ENCODE measurements at places on chromosomes 12 and 14.
A peak's percentile ranks its signal among the peaks of the same experiment; 100 is the strongest.

DNA sequence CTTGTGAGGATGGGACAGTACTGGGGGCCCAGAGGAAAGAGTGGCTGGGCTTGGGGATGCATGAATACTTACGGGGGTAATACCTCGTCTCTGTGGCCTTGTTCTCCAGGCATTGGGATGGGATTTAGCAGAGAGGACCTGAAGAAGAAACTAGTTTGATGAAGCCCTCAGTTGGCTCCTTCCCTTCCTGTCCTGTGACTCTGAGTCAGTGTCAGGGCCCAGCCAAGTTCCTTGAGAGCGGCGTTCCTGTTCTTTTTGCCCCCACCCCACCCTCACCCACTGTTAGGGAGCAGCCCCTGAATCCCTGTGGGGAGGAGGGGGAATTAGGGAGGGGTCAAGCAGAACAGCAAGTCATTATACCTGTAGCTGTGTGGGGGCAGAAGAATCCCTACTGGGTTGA lies 5.2 kb upstream of the LRP1-AS start:
- no peak for DNase-seq

GRCh38 chr12:100069795-100070194 lies 72.9 kb downstream of the BLTP3B start:
- no peak for DNase-seq

DNA sequence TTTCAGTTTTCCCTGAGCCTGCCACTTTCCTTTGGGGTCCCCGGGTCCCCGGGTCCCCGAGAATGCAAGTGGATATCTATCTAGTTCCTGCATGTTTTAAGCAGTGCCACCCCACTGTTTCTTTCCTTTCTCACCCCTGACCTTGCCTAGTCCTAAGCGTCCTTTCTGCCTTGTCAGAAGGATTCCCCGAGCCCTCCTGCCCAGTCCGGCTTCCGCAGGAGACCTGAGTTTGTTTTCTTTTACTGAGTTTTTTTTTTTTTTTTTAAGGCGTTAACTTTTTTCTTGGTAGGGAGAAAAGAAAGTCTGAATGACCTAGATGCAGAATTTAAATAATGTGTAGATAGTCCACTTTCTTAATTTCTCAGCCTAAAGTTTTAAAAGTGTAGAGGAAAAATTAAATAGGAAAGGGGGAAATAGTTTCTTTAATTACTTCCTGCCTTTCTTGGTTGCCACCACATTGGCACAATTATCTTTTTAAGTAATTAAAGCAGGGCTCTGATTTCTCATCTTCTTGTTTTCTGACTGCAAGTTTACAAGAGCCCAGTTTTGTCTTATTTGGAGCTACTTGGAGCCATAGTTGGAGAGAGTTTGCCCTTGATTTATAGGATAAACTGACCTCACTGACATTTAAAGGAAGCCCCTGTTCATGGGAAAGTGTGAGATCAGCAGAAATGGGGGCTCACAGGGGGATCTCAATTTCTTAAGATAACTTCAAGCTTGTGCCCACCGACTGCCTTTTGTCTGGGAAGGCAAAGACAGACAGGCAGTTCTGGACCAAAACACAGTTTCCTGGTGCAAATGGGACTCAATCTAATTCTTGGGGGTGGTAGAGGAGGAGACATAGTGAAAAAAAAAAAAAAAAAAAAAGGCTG lies 2.9 kb downstream of the PAX9 start:
- no peak for DNase-seq

DNA sequence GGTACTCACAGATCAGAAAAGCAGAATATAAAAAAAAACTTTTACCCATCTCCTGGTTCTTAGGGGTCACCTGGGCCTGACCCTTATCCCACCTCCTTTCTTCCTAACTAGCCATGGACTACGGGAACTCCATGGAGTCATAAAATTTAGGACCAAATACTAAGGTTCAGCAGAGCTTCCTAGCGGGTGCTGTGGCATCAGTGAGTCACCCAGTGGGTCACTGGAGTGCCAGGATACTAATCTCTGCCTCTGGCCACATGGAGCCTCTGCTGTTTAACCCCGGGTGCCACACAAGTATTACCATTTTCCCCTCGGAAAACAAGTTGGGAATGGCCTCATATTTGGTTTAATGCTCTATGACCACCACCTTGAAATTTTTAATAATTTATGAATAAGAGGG lies 6.9 kb downstream of the ZBTB39 start:
- DNase-seq = no peak

DNA sequence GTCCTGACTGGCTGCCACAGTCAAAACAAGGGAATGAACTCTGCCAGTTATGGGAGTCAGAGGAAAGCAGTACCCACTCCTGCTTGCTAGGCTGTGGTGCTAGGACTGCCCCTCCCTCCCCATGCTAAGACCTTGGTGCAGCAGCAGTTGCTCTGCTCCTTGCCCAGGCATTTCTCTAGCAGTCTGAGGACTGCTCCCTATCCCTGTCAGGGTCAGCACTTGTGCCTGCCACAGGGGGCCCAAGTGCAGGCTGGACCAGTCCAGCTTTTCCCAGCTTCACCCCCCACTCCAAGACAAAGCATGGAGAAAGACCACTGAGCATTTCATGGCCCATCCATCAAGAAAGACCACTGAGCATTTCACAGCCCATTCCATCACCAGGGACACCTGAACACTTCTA lies 305.8 kb upstream of the CLEC14A start:
- DNase-seq = no peak

DNA sequence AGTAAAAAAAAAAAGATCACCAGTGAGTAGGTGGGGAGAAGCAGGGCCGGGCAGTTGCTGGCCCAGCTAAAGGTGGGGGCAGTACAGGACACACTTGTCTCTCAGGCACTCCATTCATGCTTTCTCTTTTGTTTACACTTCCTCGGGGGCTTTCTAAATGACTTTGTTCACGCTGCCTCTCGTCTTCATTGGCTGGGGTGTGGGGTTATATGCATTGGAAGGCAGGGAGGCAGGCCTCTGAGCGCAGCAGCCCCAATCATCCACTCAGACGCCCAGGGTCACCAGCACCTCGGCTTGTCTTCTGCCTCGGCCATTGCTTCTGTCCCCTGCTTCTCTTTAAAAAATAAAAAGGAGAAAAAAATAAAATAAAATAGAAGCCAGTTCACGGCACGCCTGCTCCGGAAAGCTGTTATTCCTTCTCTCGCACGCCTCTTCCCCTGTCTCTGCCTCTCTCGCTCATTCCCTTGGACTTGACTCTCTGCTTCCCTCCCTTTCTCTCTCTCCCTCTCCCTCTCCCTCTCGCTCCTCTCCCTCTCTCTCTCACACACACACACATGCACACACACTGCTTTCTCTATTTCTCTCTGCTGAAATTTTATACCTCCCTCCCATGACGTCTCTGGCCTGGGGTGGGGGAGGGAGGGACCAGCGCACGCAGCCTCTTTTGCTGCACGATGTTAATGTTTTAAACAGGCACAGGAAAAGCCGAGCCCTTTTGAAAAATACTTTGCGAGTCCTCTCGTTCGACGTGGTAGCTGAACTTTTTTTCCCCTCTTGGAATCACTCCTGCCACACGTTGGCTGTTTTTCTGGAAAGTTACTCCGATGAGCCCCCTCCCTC lies at the start of gene TGFB3:
Gene TGFB3, minus strand, starts transcription at position 570 of the 840 bp plus-strand sequence. CDS start 1,102 bp downstream, outside the sequence.
- DNase-seq = peak; percentile 95

GRCh38 chr12:9113987-9114309 lies 1.8 kb downstream of the A2M start:
- no peak for DNase-seq

DNA sequence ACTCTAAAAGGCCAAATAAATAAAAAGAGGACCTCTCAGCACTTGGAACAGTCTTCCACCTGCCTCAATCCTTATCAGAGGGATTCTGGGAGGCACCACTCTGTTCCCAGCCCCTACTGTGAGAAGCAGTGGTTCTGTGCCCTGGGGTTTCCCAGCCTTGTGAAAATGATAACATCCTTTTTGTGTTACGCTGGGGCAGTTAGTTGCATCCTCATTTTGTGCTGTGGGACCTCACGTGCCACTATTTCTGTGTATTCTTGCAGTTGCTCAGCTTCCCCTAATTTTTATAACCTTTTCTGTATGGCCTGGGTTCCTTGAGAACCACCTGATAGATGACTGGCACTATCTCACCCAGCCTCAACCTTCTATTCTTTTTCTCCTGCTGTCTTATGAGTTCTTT lies 10.8 kb upstream of the CMA1 start:
- no peak for DNase-seq

DNA sequence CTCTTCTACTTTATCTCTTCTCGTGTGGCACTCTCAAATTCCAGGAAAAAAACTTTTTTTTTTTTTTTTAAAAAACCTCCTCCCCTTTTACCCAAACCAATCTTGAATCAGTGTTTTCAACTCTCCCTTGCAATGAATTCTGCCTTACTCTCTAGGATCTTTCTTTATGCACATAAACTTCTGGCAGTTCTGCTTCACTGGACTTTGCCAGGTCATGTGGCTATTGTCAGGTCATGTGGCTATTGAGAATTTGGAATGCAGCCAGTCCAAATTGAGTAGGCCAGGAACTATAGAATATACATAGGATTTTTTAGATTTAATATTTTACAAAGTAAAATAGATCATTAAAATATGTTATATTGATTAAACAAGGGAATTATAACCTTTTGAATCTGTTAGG lies 218.2 kb downstream of the TMTC3 start:
- DNase-seq = no peak

DNA sequence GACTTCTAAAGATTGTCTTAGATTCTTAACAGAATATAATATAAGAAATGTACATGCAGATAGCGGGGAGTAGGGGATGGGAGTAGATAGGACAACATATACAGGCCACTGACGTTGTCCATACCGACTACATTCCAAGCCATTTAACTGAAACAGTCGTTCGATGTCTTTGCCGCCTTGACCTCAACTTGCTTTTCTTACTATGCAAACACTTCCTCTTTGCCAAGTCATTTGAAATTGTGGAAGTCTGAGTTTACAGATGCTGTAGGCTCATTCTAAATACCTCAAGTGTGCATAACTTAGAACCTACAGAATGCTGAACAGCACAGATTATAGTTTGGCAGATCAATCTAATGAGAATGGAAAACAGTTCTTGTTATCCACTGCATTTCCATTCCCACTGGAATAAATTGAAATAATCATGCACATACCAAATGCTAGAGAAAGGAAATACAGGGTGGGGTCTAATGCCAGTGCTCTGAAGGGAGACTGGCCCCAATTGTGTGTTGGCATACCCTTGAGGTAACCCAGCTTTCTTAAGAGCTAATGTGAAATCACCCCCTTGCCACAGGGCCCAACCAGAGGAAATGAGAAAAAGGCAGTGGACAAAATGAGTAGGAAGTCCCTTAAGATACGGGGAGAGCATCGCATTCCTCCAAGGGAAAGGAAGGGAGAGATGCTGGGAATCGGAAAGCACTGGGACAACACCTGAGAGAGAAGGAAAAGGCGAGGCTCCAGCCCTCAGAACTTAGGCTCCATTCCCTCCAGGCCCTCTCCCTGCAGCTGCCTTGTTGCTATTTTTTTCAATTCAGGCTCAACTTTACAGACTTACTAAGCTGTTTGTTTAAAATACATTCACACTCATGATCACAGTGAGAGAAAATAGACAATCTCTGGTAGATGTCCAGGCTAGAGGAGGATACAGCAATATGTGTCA lies 380.9 kb upstream of the TMTC1 start:
- no peak for DNase-seq

- no peak for DNase-seq
These were observed 84.1 kb downstream of the BCL11B start for GRCh38 chr14:99187858-99188257.

All from fibroblast of skin of right quadriceps (primary cell).